ENCODE measurements at places on chromosomes 7 and 10.

DNA sequence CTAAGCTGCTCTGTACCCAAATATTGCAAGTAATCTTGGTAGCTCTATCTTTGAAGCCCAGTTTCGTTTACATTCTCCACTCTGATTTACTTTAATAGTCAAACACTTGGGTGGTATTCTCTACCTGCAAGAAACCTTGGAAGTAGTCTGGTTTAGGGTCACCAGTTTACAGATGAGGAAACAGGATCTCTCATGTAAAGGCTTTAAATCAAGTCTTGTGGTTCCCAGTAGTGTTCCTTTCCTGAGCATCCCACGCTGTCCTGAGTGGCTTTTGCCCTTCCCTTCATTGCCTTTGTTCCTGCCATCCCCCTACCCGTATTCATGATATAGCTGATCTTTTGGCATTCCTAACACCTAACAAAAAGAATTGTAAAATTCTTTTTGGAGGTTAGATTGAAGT lies 20.3 kb downstream of the EXOC4 start:
- DNase-seq = no peak

DNA sequence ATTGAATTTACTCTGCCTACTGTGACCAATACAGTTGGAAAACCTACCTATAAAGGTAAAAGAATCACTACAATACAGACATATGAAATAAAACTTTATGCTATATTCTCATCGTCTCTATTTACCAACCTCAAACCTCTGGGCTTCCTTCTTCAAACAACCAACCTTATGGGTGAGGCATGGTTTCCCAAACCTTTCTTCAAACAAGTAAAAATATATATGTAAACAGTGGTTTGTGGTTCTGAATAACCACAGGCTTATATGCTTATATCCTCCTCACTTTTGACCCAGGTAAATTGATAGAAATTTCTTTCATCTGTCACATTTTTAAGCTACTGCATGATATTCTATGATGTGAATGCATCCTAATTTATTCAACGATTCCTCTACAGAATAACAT lies 103.6 kb downstream of the ITGB1 start:
- no peak for DNase-seq

DNA sequence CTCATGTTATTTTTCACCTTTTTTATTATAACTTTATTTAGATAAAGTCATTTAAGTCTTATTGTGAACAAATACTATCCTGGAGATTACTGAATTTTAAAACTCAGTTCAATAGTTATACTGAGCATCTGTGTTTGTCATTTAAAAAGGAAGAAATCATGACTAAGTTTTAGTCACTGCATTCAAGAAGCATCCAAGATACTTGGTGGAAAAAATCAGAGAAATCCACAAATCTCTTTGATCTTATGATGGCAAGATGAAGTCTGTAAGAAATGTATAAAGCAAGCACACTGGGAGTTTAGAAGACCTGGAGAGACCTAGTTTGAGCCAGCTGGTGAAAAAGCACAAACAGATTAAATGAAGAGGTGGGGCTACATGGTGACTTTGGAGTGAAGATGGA lies 529.8 kb upstream of the IGFBP3 start:
- DNase-seq = no peak

DNA sequence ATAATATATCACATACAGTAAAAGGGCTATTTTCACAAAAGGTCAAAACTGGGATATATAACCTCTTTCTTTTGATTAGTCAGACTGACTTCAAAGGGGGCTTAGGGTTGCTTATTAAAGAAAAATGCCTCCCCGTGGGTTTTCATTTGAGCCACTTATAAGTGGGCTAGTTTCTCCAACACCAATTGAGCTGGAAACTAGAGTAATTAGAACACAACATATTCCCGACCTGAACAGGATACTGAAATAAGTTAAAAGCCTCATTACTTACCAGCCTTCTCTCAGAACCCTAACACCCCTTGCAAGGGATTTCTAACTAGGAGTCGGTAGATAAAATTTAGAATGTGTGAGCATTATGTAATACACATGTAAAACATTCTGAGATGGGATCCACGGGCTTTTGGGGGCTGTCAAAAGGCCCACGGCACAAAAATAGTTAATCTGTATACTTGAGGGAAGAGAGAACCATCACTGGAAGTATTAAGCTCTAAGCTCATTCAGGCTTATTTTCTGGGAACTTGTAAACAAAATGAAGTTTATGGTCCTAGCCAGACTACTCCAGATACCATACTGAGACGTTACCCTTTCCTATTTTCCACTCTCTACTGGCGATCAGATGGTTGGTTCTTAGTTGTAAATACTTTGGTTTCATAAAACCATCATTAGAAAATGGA lies 29.3 kb upstream of the KMT2E start:
- DNase-seq = no peak

DNA sequence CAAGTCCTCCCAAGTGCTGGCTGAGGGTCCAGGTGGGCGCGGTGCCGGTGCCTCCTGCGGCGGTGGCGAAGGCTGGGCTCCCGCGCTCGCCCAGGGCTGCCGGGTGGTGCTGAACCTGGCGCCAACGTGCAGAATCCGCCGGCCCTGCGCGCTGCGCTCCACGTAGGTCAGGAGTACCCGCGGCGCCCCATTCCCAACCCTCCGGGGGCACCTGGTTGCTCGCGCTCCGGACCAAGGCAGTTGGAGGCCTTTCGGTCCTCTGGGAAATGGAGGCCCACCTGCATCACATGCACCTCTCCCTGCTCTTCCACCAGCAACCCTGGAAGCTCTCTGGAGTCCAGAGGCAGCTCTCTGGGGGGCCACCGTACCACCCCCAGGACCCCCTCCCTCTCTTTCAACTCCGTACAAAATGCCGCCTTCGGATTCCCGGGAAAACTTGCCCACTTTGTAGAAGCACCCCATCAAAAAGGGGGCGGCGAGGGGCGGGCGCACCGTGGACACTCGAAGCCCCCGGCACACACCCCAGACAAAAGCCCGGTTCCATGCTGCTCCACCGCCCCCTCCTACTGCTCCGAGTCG lies 745 bp downstream of the SLC16A9 start:
- DNase-seq = no peak

DNA sequence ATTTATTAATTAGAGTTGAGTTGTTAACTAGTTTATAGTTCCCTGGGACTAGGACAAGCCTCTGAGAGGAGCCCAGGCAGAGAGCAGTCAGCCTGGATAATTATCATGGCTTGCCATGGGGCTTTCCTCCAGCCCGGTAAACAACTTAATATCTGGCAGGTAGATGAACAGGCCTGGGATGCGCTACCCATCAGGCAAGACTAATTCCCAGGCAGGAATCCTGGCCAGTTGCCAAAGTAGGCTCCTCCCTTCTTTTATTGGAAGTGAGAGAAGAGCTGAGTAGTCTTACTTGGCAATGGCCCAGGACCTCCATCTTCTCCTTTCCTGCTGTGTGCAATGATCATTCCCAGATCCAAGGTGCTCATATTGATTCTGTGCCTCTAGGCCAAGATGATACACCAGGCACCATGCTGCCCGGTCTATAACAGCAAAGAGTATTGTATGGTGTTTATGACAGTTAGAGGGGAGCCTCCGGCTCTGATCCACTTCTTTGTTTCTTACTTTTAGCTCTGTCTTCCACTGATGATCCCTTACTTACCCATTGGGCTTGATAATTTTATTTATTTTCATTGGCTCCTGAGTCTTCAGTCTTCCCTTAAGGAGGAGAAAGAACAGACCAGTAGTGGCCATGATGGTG lies 408.7 kb downstream of the REEP3 start:
- no peak for DNase-seq

DNA sequence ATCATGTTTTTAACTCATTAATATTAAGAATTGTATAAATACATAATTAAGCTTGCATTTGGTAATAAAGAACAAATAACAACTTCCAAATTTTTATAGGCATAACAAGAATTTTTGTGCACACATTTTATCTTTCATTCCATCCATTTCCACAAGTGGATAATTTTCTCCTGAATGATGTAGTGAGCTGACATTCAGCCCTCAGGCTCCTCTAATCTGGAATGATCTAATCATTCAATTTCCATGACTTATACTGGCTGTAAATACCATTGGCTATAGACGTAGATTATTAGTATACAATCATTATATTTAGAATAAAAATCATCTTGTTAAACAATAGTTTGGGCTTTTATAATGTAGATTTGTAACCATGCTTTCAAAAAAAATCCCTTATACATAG lies 287.2 kb upstream of the GHITM start:
- DNase-seq = no peak

GRCh38 chr7:107692501-107692900 lies 31.9 kb downstream of the SLC26A4 start:
- no peak for DNase-seq

GRCh38 chr7:117689406-117689805 lies 183.8 kb downstream of the CTTNBP2 start:
- no peak for DNase-seq
